Eye (tissue), 1 donor: ENCODE measurements at places on chromosomes 12 and 14.
A peak's percentile ranks its signal among the peaks of the same experiment; 100 is the strongest.

DNA sequence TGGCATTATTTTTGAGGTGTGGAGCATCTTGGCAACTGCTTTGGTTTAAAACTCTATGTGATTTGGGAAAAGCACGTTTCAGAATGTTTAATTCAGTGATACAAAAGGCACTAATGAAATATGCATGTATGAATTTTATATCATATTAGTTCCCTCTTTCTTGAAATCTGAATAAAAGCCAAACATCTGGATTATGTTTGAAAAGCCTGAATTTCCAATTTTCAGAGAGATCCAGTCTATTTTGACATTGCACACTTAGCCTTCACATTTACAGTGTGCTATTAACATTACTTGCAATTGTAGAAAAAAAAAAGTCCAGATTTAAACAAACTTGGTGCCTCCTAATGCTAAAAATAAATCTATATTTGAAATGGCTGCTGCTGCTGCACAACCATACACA is 219.1 kb upstream of the NPAS3 start:
- DNase-seq: peak; percentile 34

- DNase-seq: no peak
These were observed 108.0 kb downstream of the EEA1 start for GRCh38 chr12:92821142-92821541.

- peak; percentile 58 for DNase-seq
These were observed 166.7 kb downstream of the SLC38A4 start for GRCh38 chr12:46659032-46659650.

DNA sequence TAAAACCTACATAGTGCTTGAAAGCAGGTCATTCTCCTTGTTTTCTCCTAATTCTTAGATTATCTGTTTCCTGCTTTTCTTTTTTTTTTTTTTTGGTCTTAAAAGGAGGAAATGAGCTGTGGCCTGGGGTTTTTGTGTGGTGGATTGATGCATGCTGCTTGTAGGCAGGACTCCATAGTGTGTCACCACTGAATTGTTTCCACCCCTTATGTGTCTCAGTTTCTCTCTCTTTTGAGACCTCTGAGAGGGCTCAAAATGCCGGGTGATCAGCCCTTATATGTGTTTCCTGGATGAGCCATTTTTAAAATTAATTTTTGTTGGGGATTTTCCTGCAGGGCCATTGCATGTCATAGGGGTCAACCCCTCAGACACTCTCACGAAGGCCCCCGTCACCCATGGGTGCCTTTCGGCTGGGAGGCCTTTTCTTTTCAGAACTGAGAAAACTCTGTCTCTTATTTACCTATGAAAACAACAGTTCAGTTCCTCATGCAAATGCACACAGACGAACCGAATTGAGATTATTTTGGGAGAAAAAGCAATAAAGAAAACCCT is 32.0 kb upstream of the LRRK2 start:
- DNase-seq: no peak

- peak; percentile 40 for DNase-seq
These were observed 141.7 kb downstream of the TMEM132C start for GRCh38 chr12:128408669-128409068.

- peak; percentile 14 for DNase-seq
These were observed 11.2 kb downstream of the BCL2L14 start for GRCh38 chr12:12081836-12082497.

DNA sequence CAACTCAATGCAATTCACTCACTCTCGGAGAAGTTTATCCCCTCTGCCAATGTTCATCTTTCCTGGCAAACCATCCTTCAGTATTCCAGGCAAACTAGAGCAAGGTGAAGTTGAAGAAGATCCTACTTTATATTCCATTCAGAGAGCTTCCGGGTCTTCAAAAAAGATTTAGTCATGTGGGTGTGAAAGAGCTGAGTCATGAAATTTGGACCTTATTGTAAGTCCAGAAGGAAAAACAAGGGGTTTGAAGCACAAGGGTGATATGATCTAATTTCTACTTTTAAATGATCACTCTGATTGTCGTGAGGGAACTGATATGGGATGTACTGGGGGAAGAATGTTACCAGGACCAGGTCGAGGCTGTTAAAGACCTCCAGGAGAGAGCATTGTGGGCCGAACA is 2.8 kb upstream of the PRH2 start:
- DNase-seq: no peak

- no peak for DNase-seq
These were observed 11.8 kb upstream of the ENDOU start for GRCh38 chr12:47736877-47737676.

- no peak for DNase-seq
These were observed 10.6 kb downstream of the CD163L1 start for GRCh38 chr12:7433276-7433822.

GRCh38 chr12:2317772-2318171 is 265.0 kb downstream of the CACNA1C start:
- DNase-seq: no peak

DNA sequence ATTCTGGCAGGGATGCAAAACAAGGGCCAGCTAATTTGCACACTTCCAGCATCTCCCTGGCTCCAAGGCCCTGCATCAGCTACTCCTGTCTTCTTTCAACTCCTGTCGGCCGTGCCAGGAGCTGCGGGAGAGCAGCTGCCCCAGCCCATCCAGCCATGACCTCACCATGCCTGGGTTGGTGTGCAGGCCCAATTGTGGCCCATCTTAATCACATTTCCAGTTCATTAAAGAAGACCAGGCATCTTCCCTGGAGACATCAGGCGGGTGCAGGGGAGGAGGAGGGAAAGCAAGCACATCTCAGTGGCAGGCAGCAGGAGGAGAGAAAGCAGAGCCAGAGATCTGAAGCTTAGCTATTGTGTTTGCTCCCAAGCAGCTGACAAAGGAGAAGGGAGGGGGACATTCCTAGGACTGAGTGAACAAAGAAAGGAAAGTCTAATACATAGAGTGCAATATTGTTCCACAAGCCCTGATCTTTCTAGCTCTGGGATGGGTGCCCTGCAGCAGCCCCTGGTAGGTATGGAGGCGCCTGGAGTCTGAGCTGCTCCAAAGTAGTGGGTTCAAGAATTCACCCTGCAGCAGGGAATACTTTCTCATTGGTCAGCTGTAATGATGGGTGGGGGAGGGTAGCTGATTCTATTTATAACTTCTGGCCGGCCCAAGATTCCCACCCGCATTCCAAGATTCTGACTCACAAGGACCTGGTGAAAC is 40.1 kb downstream of the VWF start:
- DNase-seq: peak; percentile 92

DNA sequence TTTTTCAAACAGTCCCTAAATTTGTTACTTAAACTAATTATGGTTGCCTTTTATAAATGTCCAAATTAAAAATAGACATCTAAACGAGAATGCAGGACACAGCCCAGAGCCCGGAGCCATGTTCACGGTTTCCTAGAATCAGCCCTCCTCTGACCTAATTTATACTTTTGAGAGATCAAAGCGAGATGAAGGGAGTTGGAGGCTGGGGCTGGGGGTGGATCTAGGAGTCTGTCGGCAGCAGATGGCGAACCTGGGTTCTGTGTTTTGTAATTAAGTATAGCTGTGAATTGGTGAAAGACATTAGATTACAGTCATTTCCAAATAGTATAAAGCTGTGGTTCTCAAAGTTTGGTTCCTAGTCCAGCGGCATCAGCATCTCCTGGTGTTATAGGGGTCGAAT is 210.1 kb downstream of the SLC41A2 start:
- no peak for DNase-seq

DNA sequence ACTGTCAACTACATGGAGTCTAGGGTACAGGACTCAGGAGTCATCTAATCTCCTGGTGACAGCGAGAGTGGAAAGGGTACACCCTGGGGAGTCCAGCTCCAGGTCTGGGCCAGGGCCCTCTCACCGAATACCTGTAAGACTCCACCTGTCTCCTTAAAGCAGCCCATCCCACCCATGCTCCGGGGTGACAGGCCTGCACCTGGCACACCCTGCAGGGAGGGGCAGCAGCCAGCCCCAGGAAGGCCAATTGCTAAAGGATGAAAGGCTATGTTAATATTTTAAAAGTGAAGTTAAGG is 45.5 kb downstream of the STX2 start:
- DNase-seq: no peak

GRCh38 chr12:6231359-6232268 is 31.4 kb downstream of the CD9 start:
- DNase-seq: no peak

GRCh38 chr14:74964787-74965485 is 9.5 kb upstream of the PGF start:
- no peak for DNase-seq

GRCh38 chr14:36690311-36691040 is 28.8 kb downstream of the PAX9 start:
- DNase-seq: no peak

DNA sequence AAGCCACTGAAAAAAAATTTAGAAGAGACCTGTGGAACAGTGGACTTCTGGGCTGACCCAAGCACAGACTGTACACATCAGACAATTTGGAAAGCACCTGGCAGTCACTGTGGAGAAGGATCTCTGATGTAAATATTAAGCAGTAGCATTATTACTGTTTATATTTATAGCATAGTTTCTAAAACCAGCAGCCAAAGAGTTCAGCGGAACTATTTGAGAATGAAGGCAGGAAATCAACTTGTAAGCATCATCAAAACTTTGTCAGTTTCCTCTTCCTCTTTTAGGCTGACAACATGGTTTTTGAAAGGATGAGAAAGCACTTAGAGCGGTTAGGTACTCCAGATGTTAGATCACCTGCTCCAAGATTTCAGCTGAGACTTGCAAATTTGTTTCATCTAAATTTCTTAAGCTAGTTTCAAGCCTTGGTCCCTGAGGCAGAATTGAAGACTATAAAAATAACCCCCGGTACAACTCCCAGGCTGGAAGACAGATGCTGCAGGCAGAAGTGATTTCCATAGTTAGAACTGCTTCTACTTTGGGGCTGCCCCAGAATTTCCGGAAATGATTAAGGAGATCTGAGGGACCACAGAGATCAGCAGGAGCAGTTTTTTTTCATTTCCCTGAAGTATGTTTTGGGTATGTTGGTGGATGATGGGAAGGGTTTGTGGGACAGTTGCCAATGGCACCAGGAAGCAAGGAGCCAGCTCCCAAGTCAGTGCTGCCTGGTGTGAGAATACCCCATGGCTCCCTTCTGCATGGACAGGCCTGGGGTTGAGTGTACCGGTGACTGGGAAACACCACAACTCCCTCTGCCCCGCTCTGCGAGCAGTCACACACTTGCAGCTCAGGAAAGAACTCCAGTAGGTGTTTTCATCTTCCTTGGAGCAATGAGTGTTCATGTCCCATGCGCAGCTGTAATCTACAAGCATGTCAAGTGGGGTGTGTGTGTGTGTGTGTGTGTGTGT is 354.5 kb downstream of the NUAK1 start:
- no peak for DNase-seq

DNA sequence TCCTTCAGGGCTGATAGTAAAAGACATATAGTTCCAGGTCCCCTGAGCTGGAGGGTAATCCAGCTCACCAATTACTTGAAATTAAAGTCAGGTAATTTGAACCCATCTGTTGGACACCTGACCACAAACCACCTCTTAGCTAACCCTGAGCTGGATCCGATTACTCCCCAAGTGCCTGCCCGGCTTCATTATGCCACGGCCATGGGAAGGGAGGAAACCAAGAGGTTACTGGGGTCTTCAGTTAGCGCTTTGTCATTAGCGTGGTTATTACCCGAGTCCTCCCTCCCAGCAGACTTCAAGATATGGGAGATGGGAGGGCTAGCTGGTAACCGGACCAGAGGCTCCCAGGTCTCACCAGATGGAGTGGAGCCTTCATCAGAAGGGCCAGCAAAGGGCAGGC is 1071.4 kb downstream of the BCL11B start:
- DNase-seq: no peak

- DNase-seq: no peak
These were observed 27.8 kb downstream of the TOGARAM1 start for GRCh38 chr14:44989497-44990440.

DNA sequence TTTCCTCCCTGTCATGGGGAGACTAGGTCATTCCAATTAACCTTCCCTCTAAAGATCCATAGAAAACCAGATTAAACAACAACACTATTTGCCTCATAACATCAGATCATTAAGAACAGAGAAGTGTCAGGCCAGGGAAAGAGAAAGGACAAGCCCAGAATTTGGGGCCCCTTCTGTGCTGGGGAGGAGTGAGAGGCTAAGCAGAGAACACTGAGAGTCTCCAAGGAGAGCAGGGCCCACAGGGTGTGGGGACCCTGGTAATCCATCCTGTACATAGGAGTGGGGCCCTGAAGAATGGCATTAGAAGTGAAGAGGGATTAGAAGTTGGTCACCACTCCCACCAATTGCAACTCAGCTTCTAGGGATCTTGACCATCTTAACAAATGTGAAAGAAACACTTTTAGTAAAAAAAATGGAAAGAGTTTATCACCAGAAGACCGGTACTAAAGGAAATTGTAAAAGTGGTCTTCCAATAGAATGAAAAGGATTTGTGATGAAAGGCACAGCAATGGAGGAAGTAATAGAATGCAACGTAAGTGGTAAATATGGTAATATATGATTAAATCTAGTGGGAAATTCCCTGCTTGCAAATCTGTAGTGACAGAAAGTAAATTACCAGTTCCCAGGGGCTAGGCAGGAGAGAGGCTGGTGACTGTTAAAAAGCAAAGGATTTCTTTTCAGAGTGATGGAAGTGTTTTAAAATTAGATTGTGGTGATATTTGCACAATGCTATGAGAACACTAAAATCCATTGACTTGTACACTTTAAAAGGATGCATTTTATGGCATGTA is 14.0 kb upstream of the TMTC1 start:
- DNase-seq: peak; percentile 43

- DNase-seq: no peak
These were observed 248.0 kb downstream of the DAD1 start for GRCh38 chr14:22341049-22341448.

DNA sequence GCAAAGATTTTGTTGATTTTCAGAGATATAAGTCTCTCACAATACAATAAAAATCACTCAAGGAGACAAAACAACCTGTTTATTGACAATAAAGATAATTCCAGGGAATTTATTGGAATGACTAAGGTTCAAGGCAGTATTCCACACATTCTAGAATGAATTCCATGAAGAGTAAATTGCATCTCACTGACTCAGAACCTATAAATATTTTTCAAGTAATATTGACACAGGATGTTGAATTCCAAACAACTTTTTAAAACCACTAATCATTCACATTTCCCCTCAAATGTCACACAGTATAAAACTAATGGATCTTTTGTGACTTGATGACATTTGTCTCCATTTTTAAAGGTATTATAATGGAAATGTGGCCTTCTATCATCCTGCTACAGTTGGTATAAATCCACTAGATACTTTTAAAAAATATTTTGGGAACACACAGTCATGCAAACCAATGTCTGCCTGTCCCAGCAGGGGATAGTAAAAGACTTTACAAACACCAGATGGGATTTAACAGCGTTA is 42.1 kb upstream of the LGR5 start:
- no peak for DNase-seq

GRCh38 chr12:64091186-64091585 is 130.9 kb downstream of the KICS2 start:
- DNase-seq: no peak

DNA sequence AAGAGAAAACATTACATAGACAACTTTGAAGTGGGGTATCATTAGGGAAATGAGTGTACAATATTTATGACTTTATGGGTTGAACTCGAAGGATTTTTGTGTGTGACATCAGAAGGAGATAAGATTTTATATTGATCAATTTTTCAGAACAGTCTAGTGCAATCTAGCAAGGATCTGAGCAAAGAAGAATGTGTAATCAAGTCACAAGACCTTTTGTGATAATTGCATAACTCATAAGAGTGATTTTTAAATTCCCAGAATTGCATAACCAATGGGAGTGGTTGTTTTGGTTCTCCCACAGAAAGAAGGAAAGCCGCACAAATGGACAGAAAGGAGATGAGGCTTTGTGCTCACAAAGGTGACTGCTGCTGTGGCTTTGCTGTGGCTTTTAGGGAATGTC is 441.8 kb upstream of the FLRT2 start:
- no peak for DNase-seq

- peak; percentile 54 for DNase-seq
These were observed at the start of gene CRIP1 for GRCh38 chr14:105486163-105486973. TSS of gene CRIP1 (plus strand) at chr14:105486886. CDS start at chr14:105487260, 374 bp downstream.
